Trophoblast cell (in vitro differentiated cells and primary cell): ENCODE measurements at places on chromosomes 3 and 15.

GRCh38 chr3:141619450-141619849 is 118.6 kb upstream of the RNF7 start:
- DNase-seq = no peak

- DNase-seq = peak; percentile 43
Measured at GRCh38 chr3:190811775-190812480, 50.6 kb downstream of the GMNC start.

GRCh38 chr3:44309500-44309899 is 29.1 kb upstream of the TCAIM start:
- DNase-seq = no peak

- no peak for DNase-seq
Measured at GRCh38 chr3:13863382-13863952, 16.4 kb downstream of the WNT7A start.

DNA sequence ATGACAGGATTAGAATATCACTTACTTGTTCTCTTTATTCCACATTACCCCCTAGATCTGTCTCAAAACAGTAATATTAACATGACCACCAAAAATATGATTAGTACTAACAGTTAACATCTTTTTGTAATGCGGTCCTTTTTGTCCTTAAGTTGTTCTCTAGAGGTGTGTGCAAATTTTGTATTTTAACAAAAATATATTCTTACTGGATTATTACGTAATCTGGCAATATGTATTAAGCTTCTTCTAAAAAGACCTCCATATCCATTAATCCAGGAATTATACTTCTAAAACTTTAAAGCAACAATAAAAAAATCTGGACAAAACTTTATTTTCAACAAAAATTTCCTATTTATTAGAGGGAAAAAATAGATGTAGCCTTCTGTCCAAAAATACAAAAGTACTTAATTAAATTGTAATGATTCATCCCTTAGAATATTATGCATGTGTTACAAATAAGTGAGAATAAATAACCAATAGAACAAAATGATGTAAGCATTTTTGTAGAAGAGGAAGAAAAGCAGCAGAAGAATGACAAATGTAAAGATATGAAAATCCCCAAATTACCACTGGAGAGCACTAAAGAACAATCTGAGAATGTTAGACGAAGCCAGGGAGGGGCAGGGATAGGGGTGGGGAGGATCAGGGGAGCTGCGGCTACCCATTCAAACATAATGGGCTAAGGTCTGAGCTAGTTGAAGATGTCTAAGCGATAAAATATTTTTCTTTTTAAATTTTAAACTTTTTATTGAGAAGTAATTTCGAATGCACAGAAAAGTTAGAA is 945.6 kb downstream of the MCTP2 start:
- no peak for DNase-seq

DNA sequence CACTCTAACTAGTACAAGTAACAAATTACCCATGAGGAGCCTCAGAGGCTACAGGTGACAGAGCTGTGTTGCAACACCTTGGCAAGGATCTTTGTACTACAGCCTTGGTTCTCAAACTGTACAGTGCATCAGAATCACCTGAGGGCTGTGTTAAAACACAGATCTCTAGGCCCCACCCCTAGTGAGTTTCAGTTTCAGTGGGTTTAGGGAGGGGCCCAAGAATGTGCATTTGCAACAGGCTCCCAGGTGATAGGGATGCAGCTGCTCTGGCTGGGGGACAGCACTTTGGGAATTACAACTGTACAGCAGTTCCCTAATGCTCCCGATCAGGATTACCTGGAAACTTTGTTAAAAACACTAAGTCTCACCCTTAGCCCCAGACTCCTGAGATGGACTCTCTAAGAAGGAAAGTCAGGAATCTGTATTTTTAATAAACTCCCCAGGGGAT is 66.1 kb upstream of the NR2F2 start:
- DNase-seq = peak; percentile 60
